ENCODE measurements at places on chromosomes 7 and 10.

DNA sequence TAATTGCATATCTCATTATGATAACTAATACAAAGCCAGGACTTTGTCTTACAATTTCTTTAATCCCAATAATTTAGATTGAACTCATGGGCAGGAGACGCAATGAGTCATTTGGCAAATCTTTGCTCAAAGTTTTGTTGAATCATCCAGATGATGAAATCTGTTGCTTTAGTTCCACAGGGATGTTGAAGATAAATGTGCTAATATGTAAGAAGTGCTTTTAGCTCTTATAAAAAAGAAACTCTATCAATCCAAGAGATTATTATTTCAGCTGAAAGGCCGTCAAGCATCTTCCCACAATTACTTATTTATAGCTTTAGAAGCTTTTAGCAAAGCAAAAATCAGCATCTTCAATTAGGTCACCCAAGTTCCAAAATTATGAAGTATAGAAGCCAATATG is 36.8 kb upstream of the ANK3 start:
- DNase-seq, result peak; percentile 83

DNA sequence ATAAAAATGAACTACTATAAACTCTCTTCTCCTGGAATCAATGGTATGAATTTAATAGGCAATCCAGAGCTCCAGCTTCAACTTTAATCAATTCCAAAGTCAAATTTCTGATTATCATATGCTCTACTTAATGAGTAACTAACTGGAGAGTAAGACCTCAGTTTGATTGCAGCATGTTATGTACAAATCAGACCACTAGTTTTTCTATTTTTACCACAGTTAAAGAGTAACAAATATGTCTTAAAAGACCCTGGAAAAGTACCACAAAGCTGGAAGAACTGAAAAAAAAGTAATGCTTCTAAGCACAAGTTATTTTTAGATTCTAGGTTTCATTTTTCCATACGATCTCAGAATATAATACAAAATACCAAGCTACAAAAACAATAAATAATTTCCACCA is 56.0 kb upstream of the TNKS2 start:
- no peak for DNase-seq

- DNase-seq, result no peak
These were observed 8.9 kb upstream of the PKD1L1 start for GRCh38 chr7:47957156-47957555.

GRCh38 chr7:23925088-23925487 is 215.1 kb downstream of the STK31 start:
- no peak for DNase-seq

DNA sequence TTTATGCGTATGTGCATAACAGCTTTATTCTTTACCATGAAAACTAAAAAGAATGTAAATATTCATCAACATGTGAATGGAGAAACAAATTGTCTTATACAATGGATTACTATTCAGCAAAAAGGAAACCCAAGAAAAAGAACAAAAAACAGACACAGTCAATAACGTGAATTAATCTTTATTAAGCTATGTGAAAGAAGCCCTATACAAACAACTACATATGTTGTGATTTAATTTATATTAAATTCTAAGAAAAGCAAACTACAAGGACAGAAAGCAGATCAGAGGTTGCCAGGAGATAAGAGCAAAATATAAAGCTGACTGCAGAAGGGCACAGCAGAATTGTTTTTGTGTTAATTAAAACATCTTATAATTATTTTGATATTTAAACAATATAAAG is 756.4 kb upstream of the MBL2 start:
- no peak for DNase-seq

GRCh38 chr10:62583876-62584615 is 209.9 kb downstream of the ZNF365 start:
- no peak for DNase-seq

All from MCF 10A (cell line).